Head of caudate nucleus (tissue), 42 donors: ENCODE measurements at places on chromosomes 13 and 19.

- no peak for DNase-seq
These were observed 4.7 kb downstream of the PPP1R13L start for GRCh38 chr19:45400192-45400591.

DNA sequence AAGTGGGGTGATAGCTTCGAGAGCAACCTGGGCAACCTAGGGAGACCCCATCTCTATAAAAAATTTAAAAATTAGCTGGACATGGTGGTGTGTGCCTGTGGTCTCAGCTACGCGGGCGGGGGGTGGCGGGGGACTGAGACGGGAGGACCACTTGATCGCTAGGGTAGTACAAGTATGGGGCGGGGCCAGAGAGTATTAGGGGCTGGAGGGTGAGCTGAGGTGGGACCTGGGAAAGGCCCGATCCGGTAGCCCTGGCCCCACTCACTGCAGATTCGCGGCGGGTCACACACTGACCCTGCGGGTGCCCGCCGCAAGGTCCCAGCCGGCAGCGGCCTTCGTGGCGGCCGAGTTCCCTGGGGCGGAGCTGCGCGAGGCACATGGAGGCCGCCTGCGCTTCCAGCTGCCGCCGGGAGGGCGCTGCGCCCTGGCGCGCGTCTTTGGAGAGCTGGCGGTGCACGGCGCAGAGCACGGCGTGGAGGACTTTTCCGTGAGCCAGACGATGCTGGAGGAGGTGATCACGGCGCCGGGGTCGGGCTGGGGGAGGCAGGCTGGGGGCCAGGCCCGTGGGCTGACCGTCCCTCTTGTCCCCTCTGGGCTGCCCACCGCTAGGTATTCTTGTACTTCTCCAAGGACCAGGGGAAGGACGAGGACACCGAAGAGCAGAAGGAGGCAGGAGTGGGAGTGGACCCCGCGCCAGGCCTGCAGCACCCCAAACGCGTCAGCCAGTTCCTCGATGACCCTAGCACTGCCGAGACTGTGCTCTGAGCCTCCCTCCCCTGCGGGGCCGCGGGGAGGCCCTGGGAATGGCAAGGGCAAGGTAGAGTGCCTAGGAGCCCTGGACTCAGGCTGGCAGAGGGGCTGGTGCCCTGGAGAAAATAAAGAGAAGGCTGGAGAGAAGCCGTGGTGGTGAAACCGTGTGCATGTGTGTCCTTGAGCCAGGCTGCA lies 2.0 kb upstream of the ARHGAP45 start:
- DNase-seq: no peak

DNA sequence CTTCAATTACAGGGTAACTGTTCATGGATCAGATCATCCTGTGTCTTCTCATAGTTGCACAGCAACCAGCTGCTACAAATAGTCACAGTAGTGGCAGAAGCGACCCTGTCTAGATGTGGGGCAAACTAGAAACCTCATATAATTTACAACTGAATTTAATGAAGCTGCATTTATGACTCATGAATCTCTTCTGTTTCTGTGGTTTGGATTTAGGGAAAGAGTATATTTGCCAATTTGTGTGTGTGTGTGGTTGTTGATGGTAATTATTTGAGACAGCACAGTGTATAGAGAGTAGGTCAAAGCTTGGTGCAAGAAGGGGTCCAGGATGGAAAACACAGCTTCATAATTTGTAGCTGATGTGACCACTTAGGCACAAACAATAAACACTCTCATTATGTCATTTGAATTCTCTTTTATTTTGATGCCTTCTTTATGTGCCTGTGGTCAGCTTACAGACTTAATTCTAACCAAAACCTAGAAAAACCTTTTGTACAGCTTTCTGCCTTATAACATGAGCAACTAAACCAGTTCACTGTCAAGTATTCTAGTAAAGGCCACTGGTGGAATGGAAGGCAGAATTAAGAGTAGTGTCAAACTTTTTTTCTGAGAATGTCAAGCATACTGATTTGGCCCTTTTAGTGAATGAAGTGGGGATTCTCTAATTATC lies 218.1 kb downstream of the TBC1D4 start:
- DNase-seq: no peak

DNA sequence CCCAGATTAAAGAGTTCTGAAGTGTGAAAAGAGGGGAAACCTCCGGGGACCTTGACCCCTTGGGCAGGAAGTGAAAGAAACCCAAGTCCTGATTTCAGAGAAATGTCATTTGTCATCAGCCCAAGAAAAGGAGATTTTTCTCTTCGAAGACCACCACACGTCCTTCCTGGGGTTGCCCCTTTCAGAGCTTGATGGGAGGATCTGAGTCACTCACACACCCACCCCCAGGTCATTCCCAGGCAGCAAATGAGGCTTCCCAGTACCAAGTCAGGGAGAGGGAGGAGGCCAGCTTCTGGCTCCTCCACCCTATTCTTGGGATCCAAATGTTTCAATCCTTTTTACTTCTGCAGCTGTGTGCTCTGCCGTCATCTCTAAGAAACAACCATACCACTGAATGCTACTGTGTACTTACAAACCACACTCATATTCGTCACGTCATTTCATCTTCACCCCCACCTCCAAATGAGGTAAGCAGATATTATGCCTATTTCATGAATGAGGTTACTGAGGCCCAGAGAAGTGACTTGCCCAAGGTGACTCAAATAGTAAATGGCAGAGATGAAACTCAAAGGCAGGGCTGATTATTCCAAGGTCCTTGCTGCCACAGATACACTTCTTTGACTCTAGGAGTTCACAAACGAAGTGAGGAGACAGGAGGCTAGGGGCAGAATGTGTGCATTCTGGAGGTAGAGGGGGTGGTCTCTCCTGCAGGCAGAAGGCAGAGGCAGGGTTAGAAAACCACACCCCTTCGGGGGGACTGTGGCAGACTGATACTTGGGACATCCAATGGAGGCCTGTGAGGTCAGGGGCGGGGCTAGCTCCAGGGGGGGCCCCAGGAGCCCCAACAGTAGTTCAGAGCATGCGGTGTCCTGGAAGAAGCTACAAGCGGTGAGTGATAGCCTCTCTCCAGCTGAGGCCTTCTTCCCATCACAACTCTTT lies 5.0 kb upstream of the KMT2B start:
- DNase-seq: no peak

- no peak for DNase-seq
These were observed 17.1 kb downstream of the ARL11 start for GRCh38 chr13:49645451-49645850.

DNA sequence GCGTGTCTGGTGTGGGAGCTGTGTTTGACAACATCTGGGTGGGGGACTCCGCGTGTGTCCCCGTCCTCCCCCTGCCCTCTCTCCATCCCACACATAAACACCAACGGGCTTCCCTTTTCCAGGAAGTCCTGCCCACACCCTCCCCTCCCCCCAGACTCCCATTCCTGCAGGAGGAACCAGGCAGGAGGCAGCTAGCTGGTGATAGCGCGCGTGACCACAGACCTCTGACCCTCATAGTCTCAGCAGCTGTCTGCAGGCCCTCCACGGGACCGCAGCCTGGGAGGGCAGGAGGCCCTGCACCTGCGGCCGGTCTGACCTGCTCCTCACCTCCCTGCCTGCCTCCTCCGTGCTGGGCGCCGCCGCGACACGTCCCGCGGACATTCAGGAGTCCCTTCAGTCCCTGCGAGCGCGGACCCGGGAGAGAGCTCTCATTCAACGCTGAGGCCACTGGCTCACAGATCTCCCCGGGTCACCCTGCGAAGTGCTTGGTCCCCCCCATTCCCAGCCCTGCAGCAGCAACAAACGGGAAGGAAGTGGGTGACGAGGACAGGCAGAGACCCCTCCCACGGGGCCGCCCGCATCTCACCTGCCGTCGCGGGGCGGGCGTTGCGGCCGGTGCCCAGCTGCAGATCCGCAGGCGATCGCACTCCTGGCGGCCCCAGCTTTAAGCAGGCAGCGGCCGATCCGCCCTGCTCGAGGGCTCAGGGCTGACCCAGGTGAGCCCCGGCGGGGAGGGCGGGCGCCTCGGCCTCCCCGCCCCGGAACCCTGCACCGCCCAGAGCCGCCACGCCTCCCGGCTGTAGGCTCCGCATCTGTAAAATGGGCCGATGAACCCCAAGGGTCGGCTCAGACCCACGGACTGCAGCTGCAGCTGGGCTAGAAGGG lies 1.1 kb upstream of the ACP5 start:
- DNase-seq: no peak

DNA sequence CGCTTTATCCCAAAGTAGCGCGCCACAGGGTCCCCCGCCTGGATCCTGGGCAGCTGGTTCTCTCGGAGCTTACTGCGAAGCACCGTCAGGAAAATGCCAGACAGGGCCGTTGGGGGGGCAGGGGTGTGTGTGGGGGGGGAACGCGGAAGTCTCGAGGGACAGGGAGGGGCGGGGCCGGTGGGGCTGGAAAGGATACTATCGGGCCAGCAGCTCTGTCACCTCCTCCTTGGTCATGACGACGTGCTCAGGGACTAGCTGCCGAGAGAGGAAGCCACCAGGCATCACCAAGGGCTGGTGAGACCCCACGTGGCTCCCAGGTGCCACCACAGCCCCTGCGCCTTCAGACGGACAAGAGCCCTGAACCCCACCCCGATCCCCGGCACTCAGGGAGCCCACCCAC lies 5.3 kb downstream of the POLR2E start:
- no peak for DNase-seq

GRCh38 chr13:19607523-19608078 lies 25.9 kb upstream of the MPHOSPH8 start:
- DNase-seq: no peak

DNA sequence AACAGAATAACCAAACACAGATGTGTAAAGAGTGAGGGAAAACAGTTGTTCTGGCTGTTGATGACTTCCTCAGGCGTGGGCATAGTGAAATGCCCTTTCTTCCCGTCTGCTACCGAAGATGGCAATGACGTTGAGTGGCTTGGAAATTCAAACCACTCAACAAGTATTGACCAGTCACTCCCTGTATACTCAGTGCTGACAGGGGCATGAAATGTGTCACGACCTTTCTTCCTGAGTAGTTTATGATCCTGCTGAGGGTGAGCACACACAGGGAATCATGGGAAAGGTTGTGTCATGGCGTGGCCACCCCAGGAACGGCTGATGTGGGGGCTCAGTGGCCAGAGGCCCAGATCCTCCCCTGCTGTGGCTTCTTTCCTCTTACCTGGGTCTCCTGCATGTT lies 87.8 kb upstream of the C1QTNF9B start:
- DNase-seq: no peak

- DNase-seq: peak; percentile 40
These were observed 736 bp downstream of the GPI start for GRCh38 chr19:34365463-34366401.
